ENCODE measurements at places on chromosomes 7 and 10.
A peak's percentile ranks its signal among the peaks of the same experiment; 100 is the strongest.

GRCh38 chr10:112789248-112789647 is 160.8 kb upstream of the TCF7L2 start:
- no peak for DNase-seq

GRCh38 chr7:151895631-151896031 is 18.7 kb upstream of the PRKAG2 start:
- no peak for DNase-seq

DNA sequence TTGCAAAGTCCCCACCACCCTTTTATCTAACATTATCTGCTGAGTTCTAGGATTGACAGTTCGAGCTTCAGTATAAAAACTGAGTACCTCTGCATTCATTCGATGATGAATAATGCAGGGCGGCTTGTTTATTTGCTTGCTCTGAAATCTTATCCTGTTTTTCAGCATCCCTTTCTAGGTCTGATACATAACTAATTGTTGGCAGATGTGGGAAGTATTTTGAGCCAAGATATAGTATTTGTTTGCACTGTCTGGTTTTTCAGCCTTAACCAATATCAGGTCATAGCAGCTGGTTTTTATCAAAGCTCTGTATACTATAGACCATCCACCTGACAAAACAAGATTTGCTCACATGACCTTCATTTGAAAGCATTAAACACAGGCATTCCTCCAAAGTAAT is 161.4 kb downstream of the TFEC start:
- no peak for DNase-seq

DNA sequence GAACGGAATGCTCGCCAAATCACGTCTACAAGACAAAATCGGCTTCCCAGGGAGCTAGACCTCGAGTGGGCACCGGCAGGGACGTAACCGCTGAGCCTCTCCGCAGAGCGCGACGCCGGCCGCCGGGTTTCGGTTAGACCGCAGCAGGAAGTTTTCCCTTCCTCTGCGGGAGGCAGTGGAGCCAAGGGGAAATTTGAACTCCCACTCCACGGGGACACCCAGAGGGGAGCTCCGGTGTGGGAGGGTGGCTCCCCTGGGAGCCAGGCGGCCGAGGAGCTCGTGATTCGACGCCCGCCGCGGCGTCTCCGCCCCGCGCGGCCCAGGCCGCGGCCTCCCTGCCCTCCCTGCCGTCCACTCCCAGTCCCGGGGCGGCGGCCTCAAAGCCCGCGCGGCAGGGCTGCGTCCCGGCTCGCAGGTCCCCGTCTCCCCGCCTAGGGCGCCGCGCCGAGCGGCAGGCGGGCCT is 426 bp downstream of the SYPL1 start:
- no peak for DNase-seq

DNA sequence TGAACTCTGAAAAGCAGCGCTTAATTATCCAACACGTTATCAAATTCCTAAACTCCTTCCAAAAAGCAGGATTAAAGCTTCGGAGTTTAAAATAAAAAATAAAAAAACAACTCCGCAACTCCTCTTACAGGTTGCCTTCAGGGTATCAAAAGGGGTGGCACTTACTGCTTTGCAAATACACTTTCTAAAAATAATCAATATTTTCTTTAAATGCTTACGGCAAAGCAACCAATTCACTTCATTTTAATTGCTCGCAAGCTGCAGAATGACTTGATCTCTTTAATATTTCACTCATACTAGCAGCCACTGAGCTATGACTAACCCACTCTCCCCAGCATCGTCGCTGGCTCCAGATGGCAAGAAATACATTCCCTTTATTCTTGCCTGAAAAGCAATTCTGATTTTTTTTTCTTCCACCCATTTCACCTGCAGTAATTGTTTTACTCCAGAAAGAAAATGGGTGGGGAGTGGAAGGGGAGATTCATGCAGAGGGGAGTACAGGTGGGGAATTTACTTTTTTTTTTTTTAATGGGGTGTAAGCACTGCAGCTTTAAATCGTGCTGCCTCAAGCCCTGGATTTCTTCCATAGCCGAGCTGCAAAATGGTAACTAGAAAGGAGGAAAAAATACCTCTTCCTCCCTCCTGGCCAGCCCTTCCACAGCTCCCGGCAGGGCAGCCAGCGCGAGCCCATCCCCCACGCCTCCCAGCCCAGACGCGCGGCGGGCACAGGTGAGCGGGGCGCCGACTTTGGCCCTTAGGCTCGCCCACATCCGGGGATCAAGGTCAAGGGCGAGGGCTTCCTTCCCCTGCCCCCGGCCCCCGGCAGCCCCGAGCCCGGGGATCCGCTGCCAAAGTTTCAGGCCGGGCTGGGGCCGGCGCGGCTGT is 54.2 kb upstream of the FHIP2A start:
- no peak for DNase-seq

DNA sequence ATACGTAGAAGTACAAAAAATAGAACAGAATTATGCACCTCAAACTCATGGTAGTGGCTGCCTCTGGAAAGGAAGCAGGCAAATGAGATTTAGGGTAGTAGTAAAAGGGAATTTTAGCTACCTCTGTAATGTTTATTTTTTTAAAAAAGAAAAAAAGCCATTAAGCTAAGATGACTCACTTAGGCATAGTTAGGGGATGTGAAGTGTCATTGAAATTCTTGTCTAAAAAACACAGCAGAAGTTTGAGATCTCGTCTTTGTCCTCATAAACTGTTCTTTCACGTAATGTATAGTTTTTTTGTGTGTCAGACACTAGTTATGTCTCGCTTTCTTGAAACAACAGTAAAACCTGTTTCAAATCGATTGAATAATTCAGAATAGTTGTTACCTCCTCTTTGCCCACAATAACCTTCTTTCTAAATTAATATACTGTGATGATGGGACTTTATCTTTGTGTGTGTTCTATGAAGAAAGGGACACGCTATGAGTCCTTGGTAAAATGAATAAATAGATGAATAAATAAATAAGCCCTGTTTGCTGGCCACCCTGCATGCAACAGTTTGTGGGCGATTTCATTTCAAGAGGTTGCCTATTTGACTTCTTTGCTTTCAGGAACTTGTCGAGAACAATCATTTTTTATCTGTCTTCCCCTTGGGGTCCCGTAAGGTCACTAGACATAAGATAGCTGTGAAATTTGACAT is 14.5 kb upstream of the FBXW4 start:
- DNase-seq: no peak

GRCh38 chr7:151315038-151315655 is 26.5 kb upstream of the NUB1 start:
- DNase-seq: peak; percentile 56

DNA sequence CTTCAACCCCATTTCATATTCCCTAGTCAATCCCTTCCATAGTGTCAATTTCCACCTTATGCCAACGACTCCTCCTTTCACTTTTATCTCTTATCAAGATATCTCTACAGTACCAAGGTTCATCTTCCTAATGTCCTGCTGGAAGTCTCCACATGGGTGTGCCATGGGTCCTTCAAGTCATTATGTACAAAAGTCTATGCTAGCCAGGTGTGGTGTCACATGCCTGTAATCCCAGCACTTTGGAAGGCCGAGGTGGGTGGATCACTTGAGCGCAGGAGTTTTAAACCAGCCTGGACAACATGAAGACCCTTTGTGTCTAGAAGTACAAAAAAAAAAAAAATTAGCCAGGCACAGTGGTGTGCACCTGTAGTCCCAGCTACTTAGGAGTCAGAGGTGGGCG is 47.6 kb downstream of the PRTFDC1 start:
- DNase-seq: no peak

- DNase-seq: no peak
These were observed 27.5 kb downstream of the LMBR1 start for GRCh38 chr7:156865493-156865892.

DNA sequence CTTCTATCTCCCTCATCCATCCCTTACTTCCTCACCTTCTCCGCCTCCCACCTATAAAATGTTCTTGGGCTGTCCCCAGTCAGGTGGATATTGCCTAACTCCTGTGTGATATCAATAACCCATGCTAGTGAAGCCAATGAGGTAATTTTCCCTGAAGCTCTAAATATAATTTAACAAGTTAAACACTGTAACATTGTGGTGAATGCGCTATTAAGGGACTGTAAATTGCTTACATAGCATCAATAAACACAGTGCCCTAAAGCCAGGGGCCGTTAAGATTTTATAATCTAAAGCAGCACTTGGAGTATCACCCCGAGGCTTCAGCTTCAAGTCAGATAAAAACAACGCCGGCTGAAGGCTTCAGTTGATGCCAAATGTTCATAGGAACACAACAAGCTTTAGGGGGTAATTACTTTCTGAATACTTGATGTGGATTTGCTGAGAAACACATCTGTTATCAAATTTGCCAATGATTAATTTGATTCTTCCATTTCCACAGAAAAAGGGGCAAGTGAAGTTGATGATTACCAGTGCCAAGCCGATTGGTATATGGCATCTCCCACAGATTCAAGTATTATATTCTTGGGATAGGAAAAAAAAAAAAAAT is 138.4 kb downstream of the CREB5 start:
- no peak for DNase-seq

DNA sequence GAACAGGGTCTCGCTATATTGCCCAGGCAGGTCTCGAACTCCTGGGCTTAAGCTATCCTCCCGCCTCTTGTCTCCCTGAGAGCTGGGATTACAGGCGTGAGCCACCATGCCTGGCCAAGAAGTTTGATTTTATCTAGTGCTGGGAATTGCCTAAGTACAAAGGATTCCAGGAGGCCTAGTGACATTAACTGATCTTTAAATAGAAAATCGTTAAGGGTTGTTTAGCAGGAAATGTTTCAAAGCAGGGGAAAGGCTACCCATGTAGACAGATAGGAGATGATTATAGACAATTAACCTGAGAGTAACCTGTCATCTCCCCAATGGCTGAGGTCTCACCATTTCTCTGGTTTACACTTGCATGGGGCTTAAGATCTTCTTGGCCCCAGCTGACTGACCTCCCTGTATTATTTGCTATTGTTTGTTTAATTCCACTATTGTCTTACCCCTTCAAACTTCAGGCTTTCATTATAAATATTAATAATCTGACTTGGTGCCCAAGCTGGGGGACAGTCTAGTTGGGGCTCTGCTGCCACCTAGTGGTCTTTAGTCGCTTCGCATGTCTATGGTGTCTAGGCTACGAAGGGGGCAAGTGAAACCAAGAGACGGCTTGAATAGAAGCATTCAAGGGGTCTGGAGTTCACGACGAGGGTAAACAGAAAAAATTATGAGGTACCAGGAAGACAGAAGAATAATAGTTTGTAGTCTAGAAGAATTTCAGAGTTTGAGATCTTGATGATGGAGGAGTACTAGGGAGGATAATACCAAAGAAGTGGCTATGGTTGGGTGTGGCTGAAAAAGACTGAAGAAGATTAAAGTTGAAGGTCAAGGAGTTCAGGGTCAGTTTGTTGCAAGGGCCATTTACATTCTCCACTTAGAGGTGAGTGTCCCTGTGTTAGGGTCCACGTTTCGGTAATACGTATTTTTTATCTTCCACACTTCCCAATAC is 40.4 kb upstream of the BPGM start:
- peak; percentile 42 for DNase-seq

DNA sequence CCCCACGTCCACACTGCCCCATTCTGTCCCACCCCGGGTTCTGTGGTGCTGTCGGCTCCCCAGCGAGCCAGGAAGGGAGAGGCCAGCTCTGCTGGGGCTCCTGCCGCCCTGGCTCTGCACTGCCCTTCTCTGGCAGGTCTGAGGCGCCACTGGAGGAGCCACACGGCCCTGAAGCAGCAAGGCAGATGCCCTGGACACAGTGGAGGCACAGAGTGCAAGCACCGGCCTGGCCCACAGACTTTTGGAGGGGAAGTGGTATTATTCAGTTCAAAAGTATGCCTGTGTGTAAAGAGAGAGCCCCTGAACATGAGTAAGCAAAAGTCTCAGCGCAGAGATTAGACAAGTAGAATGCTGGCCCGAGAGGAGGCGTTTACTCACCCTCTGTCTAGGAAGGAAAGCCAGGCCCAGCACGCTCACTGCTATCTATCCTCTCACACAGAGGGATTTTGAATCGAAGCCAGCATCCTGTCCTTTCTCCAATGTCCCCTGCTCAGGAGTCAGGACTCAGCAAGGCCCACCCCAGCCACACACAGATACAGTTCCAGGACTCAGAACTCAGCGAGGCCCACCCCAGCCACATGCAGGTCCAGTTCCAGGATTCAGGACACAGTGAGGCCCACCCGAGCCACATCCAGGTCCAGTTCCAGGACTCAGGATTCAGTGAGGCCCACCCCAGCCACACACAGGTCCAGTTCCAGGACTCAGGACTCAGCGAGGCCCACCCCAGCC is 115.0 kb downstream of the EGFR start:
- no peak for DNase-seq

- no peak for DNase-seq
These were observed 69.2 kb upstream of the FAM171A1 start for GRCh38 chr10:15440204-15440711.

GRCh38 chr10:113171662-113172061 is 221.6 kb downstream of the TCF7L2 start:
- no peak for DNase-seq

GRCh38 chr7:115572111-115572510 is 458.5 kb downstream of the TFEC start:
- no peak for DNase-seq

DNA sequence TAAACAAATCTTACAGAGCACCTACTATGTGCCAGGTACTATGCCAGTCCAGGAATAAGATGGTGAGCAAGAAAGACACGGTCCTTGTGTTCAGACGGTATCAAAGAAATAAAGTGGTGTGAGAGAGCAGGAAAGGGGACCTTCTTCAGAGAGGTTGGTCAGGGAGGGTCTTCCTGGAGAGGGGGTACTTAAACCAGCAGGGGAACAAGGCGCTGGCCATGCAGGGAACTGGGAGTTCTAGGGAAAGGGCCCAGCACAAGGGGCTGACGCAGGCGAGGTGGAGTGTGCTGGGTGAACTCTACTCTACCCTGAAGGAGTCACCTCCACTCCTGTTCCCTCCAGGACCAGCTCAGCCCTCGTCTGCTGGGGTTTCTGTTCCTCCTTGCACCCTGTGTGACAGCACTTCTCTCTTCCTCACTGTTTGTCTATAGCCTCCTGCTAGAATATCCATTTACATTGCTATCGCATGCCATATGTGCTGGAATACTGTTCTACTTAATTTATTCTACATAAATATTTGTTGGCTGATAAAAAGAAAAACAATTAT is 73.5 kb downstream of the AOAH start:
- no peak for DNase-seq

- no peak for DNase-seq
These were observed 61.3 kb downstream of the TMEM209 start for GRCh38 chr7:130143986-130144311.

- no peak for DNase-seq
These were observed 5.4 kb downstream of the CEP41 start for GRCh38 chr7:130435311-130435854.

- DNase-seq: no peak
These were observed 55.7 kb downstream of the INSIG1 start for GRCh38 chr7:155353256-155353897.

GRCh38 chr7:130486114-130486953 is 5.6 kb upstream of the MEST start:
- peak; percentile 62 for DNase-seq
